ENCODE measurements at places on chromosomes 4 and X. TPM values are rescaled to one million over a fixed set of nuclear protein-coding genes. Genes with fewer than 3 reads are reported as not detected.

The HSFX1 gene
- 0.70 TPM for total RNA-seq

The HPSE gene
- total RNA-seq, result 4.0 TPM

The CLIC2 gene
- total RNA-seq, result 0.60 TPM

The PWWP3B gene
- 2.3 TPM for total RNA-seq

The TIMM17B gene
- total RNA-seq, result 65.9 TPM

The SSX4B gene
- not detected for total RNA-seq

The STPG2 gene
- total RNA-seq, result not detected

The HS6ST2 gene
- total RNA-seq, result 0.50 TPM

The LONRF3 gene
- not detected for total RNA-seq

The LARP7 gene
- 37.9 TPM for total RNA-seq

The SMIM31 gene
- not detected for total RNA-seq

The PRKX gene
- total RNA-seq, result 20.0 TPM

The PAGE2 gene
- not detected for total RNA-seq

The TMPRSS11D gene
- total RNA-seq, result not detected

The NKX3-2 gene
- total RNA-seq, result 0.51 TPM

The APLN gene
- total RNA-seq, result 3.8 TPM

The RTL9 gene
- total RNA-seq, result 0.26 TPM

The CLCN4 gene
- 0.03 TPM for total RNA-seq

Data from HT1080 (cell line).